Ureter (tissue), 1 donor: ENCODE measurements at places on chromosomes 2 and 18. TPM values are rescaled to one million over a fixed set of nuclear protein-coding genes. Genes with fewer than 3 reads are reported as not detected.

- DNase-seq = no peak
Observed at GRCh38 chr2:164803776-164804466, 37.7 kb downstream of the COBLL1 start.

DNA sequence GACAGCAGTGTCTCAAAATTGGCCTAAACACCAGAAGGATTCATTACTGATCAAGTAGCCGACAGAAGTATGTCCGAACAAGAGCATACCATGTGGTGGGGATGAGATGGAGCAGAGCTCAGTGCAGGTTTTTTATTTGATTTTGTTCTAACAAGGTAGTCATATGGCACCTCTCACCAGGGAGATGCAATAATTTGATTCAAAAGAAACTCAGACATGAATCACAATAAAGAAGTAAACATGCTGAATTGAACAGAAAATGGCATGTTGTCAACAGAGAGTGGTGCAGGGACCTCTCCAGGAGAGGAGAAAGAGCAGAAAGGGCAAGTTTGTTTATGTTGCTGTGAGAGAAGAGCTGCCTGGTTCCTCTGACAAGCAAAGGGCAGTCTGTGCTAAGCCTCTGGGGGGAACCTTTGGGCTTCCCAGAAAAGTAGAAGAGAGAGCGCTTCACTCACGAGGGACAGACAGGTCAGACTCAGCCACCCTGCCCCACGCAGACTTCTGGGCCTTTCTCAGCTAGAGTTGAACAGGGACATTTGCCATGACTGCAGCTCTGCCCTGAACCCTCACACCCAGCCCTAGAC lies 351.3 kb upstream of the RAB12 start:
- DNase-seq = no peak

DNA sequence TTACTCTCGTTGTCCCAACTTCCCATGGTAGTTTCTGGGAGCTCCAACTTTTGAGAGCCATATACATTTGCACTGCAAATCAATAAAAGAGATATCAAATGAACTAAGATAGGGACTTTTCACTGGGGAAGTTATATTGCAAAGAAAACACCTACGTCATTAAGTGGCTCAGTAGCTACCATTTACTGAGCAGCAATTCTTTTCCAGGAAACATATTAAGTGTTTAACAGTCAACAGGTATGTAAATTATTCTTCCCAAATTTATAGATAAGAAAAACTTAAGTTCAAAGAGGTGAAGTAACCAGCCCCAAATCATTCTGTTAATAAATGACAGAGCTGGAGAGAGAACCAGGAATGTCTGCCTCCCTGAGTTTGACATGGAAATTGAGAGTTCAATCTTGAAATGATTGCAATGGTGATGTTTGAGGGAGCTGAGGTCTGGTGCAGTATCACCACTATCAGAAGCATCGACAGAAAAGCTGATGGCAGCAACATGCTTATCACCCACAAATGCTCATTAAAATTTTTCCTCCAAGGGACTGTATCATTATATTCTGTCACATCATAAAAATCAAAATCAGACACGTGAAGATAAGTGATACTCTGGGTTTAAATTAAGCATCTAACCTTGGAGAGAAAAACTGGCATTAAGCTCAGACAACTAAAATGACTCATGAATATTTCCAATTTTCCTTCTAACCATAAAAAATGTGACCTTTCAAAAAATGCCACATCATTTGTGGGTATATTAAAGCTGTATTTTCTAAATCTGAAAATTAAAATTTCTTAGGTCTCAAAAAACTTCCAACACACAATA lies 43.4 kb downstream of the GAREM1 start:
- no peak for DNase-seq

DNA sequence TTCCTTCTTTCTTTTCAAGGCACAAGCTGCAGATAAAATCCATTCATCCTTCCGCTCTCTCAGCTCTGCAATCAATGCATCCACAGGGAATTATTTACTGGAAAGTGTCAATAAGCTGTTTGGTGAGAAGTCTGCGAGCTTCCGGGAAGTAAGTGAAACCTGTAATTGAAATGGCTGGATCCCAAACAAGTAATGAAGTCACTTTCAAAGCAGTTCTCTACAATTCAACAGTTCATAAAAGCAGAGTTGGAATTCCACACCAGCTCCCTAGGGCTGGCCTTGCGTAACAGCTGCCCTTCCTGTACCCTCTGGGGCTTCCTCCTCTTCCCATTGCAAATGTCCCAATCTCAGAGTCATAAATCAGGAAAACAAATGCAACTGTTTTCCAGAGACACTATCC lies 9.6 kb downstream of the SERPINB2 start:
- DNase-seq = no peak

GRCh38 chr2:26068602-26069298 lies 34.9 kb downstream of the RAB10 start:
- DNase-seq = no peak

- no peak for DNase-seq
Observed at GRCh38 chr18:31546476-31546875, 45.2 kb upstream of the TTR start.

DNA sequence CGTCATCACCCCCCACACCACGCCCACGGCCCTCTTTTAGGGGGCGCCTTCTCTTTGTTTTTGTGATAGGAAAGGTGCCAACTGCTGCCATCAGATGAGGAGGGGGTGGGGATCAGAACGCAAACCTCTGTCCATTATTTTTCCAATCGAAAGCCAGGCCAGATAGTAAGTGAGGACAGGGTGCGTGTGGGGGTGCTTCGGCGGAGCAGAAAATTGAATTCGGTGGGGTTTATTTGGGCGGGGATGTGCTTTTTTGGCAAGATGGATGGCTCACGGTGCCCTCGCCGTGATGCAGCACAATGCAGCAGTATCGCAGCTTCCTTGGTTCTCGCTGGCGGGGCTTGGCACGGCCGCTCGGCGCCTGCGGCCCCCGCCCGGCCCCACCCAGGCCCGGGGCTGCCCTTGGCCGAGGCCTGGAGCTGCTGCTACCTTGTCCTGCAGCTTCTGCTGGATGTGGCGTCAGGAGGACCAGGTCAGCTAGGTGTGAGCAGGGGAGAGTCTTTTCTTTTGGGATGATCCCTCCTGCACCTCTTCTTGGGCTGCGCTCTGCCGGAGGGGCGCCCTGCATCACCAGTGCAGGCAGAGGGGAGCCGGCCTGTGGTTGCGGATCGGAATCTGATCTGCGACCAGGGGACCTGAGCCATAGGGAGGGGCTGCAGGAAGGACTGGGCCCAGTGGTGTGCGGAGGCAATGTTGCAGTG lies 1.3 kb downstream of the SPTBN1 start:
- DNase-seq = no peak

LRRC30 gene
- total RNA-seq = not detected

CMPK2 gene
- total RNA-seq = 7.5 TPM

PLGLB2 gene
- 0.83 TPM for total RNA-seq

C2orf66 gene
- total RNA-seq = 1.0 TPM

KDM3A gene
- 59.1 TPM for total RNA-seq

TMEM247 gene
- not detected for total RNA-seq
